ENCODE measurements at places on chromosomes 6 and 20. TPM values are rescaled to one million over a fixed set of nuclear protein-coding genes. Genes with fewer than 3 reads are reported as not detected.

DNA sequence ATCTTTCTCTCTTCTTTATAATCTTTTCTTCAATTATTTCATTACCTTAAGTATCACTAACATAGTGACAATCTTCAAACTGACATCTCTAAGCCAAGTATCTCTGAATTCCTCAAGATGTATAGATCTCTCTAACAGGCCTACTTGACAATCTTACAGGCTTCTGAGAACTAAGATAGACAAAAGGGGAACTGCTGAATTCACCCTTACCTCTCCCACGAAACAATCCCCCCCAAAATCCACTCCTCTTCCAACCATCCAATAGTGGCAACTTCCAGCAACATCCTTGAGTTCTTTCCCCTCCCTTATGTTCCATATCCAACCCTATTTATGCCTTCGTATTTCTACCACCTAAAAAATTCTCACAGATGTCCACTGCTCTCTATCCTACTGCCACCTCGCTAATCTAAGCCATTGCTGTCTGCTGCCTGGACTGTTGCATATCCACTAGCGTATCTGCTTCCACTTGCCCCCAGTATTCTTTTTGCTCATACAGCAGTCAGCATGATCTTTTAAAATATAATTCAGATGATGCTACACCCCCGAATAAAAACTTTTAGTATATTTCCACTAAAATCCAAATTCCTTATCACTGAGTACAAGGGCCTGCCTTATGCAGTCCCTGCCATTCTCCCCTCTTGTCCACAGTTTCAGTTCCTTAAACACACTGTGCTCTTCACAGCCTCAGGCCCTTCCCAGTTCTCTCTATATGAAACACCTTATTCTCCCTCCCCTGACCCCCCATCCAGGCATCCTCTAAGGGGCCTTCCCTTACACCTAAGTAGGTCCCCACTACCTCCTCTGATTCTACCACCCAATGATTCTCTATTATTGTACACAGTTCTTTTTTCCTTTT lies 8.0 kb downstream of the REPS1 start:
- H3K27me3 ChIP-seq, result no peaks in the 10 kb centered on the region
- peaks cover 50% of the 10 kb centered on the region for H3K4me1 ChIP-seq
- DNase-seq, result no peak
- peaks cover under 1% of the 10 kb centered on the region for H3K36me3 ChIP-seq

DNA sequence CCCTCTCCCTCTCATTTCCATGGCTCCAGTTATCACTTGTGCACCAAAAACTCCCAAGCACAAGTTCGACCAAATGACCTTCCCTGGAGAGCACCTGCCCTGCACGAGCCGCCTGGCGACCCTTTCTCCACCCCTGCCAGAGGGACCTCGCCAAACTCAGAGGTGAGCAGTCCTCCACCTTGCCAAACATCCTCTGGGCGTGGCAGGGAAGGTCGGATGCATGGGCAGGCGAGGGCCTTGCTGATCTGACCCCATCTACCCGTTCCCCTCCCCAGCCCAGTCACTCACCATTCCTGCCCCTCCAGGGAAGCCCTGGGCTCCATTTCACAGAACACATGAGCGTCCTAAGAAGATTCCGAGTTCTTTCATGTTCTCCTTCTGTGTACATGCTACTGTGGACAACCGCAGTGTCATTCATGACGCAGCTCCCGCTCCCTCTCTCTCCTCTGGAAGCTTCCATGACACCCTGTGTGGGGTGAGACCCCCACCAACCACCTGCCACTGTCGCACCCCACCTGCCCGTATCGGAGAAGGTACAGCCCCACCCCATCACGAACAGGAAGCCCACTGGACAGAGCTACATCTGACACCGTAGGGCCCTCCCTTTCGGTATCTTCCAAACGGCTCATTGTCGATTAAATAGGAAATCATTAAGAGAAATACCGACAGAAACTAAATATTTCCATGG lies 104.3 kb downstream of the DACT2 start:
- H3K27ac ChIP-seq, result no peak overlapping the region
- H3K4me3 ChIP-seq, result no peak overlapping the region
- peaks cover 10% of the 10 kb centered on the region for H3K27me3 ChIP-seq
- no peak for DNase-seq
- H3K4me1 ChIP-seq, result no peaks in the 10 kb centered on the region

GRCh38 chr6:37495244-37495934 lies 4.3 kb downstream of the CCDC167 start:
- H3K4me3 ChIP-seq, result peak overlapping the region; percentile 18
- H3K4me1 ChIP-seq, result peaks cover 88% of the 10 kb centered on the region

DNA sequence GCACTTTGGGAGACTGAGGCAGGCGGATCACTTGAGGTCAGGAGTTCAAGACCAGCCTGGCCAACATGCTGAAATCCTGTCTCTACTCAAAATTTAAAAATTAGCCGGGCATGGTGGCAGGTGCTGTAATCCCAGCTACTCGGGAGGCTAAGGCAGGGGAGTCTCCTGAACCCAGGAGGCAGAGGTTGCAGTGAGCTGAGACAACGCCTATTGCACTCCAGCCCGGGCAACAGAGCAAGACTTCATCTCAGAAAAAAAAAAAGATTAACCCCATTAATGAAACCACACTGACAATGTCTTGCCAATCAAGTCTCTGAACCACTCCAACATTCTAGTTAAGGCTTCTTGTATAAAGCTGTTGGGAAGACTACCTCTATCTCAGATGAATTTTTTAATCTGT lies 4.0 kb downstream of the PREP start:
- DNase-seq, result no peak
- H3K4me1 ChIP-seq, result peaks cover 50% of the 10 kb centered on the region
- no peaks in the 10 kb centered on the region for H3K27me3 ChIP-seq
- H3K4me3 ChIP-seq, result no peak overlapping the region
- H3K36me3 ChIP-seq, result peaks cover 14% of the 10 kb centered on the region

The BANF2 gene
- total RNA-seq, result not detected

The RAET1L gene
- total RNA-seq, result not detected

Data from activated CD4-positive, alpha-beta T cell treated with anti-CD3 and anti-CD28 coated beads for 36 hours (primary cell).